HS-5 (cell line): ENCODE measurements at places on chromosomes 3 and 15.
A peak's percentile ranks its signal among the peaks of the same experiment; 100 is the strongest.

GRCh38 chr3:132435911-132436425 lies 18.7 kb downstream of the DNAJC13 start:
- no peak for DNase-seq

DNA sequence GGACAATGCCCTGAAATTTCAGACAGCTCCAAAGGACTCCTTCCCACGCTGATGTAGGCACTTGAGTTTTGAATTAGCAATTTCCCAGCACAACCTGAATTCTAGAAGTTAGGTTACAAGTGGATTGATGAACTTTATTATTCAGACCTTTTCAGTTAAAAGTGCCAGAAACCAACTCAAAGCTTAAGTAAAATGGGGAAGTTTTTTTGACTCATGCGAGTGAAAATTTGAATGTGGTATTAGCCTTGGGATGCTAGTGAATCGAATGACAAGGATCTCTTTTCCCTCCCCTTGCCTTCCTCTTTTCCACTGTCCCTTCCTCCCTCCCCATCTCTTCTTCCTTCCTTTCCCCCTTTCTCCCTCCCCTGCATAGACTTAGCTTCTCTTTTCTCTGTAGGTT lies 295.1 kb upstream of the PROK2 start:
- no peak for DNase-seq

- peak; percentile 85 for DNase-seq
These were observed 38.4 kb downstream of the GTF2E1 start for GRCh38 chr3:120780977-120781376.

GRCh38 chr15:39785139-39785538 lies 2.5 kb upstream of the FSIP1 start:
- no peak for DNase-seq

GRCh38 chr3:140391061-140391460 lies 286.8 kb upstream of the TRIM42 start:
- no peak for DNase-seq

GRCh38 chr15:65484876-65485275 lies 32.6 kb downstream of the DPP8 start:
- no peak for DNase-seq

- no peak for DNase-seq
These were observed 59.2 kb upstream of the KLF13 start for GRCh38 chr15:31267161-31268107.

DNA sequence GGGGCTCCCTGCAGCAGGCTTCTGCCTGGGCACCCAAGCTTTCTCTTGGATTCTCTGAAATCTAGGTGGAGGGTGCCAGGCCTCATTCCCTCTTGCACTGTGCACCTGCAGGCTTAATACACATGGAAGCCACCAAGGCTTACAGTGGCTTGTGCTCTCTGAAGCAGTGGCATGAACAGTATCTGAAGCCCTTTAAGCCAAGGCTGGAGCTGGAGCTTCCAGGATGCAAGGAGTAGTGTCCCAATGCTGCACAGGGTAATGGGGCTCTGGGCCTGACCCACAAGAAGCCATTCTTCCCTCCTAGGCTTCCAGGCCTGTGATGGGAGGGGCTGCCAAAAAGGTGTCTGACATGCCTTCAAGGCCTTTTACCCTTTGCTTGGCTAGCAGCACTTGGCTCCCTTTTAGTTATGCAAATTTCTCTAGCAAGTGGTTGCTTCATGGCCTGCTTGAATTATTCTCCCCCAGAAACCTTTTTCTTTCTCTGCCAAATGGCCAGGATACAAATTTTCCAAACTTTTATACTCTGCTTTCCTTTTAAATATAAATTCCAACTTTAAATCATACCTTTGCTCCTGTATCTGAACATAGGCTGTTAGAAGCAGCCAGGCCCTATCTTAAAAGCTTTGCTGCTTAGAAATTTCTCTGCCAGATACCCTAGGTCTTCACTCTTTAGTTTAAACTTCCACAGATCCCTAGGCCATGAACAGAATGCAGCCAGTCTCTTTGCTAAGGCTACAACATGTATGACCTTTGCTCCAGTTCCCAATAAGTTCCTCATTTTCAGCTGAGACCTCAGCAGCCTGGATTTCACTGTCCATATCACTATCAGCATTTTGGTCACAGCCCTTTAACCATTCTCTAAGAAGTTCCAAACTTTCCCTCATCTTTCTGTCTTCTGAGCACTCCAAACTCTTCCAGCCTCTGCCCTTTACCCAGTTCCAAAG lies 201.1 kb upstream of the LRRFIP2 start:
- DNase-seq: no peak

GRCh38 chr15:87118435-87118834 lies 1038.8 kb downstream of the AGBL1 start:
- no peak for DNase-seq

DNA sequence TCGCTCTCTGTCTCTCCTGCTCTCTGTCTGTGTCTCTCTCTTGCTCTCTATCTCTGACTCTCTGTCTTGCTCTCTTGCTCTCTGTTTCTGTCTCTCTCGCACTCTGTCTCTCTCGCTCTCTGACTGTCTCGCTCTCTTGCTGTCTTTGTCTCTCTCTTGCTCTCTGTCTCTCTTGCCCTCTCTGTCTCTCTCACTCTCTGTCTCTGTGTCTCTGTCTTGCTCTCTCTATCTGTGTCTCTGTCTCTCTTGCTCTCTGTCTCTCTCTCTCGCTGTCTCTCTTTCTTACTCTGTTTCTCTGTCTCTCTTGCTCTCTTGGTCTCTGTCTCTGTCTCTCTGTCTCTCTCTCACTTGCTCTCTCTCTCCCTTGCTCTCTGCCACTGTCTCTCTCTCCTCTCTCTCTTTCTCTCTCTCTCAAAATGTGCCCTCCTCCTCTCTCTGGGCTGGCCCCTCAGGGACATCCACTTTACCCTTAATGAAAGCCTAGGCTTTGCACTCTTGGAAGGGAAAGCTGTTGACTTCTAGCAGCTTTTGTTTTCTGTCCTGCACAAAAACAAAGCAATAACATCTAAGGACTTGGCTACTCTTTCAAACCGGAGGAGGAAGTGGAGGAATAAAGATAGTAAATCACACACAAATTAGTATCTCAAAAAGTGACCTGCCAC lies 73.9 kb upstream of the NR2E3 start:
- DNase-seq: no peak

DNA sequence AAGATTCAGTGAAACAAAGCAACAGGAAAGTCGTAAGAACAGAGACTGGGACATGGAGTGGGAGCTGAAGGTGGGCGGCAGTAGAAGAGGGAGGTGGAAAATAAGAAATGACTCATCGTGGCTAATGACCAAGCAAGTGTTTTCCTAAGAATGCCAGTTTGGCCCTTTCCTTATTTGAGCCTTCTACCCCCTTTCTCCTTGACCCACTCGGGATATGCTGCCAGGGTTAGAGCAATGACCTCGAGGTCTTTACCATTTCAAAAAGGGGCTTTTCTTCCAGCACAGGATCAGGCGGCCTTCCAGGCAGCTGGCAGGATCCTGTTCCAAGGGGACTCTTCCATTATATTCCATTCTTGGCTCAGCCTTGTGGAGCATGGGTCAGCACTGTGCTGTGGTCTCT lies 241.1 kb downstream of the RYR3 start:
- DNase-seq: no peak

DNA sequence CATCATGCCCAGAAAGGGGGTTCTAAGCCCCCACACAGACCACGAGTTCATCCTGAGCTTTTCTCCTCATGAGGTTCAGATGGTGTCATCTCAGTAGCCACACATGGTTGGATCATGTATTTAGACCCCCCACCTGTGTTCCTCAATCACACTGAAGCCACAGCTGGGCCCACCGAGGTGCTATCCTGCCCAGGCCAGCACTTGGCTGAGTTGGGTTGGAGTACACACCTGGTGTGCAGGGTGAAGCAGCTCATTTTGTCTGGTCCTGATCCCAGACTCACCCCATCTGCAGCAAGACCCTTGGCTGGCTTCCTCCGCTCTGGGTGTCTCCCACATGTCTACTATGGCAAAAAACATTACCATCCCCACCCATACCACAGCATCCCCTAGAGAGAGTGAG lies 41.9 kb downstream of the ACAA1 start:
- no peak for DNase-seq

DNA sequence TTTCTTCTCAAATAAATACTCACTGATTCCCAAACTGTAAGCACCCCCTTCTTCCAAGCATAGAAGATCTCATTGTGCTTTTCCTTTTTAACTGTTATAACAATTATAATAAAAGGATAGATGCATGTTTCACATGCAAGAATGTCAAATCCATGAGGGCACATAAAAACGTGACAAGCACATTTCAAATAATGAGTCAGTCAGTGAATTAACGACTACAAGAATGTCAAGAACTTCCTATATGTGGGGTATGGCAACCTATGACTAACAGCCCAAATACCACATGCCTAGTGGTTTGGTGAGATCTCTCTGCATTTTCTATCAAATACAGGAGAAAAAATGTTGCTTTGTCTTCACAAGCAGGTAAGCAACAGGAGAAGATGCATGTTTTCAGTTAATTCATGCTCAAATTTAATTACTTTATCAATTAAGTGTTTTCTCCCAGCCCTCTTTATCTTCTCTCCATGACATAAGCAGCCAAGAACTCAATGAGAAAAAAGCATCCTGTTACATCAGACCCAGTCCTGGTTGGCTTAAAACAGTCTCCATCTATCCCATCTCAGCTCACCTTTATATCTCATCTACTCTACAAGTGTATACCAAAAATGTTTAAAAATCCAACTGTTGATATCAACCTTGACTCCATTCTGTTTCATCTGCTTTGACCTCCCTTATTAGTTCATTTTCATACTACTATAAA lies 181.5 kb upstream of the LMCD1 start:
- peak; percentile 79 for DNase-seq

- DNase-seq: no peak
These were observed 96.4 kb upstream of the BFSP2 start for GRCh38 chr3:133303430-133303829.

GRCh38 chr3:123331006-123331405 lies 117.9 kb downstream of the ADCY5 start:
- DNase-seq: no peak

- no peak for DNase-seq
These were observed 88.9 kb downstream of the TBC1D2B start for GRCh38 chr15:77988347-77989295.

GRCh38 chr3:40645883-40646282 lies 121.1 kb downstream of the ZNF621 start:
- DNase-seq: no peak

GRCh38 chr3:100656945-100657344 lies 47.5 kb downstream of the ADGRG7 start:
- no peak for DNase-seq

DNA sequence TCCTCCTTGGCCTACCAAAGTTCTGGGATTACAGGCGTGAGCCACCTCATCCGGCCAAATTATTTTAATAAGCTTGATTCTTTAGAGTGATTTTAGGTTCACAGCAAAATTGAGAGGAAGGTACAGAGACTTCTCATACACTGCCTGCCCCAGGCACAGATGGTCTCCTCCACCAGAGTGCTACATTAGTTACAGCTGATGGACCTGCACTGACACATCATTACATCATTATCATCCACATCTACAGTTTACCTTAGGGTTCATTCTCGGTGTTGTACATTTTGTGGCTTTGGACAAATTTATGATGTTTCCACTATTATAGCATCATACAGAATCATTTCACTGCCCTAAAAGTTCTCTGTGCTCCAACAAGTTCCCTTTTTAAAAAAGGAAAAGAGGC lies 4.4 kb upstream of the VPS8 start:
- no peak for DNase-seq

GRCh38 chr3:11705049-11705448 lies 61.3 kb upstream of the VGLL4 start:
- DNase-seq: no peak

DNA sequence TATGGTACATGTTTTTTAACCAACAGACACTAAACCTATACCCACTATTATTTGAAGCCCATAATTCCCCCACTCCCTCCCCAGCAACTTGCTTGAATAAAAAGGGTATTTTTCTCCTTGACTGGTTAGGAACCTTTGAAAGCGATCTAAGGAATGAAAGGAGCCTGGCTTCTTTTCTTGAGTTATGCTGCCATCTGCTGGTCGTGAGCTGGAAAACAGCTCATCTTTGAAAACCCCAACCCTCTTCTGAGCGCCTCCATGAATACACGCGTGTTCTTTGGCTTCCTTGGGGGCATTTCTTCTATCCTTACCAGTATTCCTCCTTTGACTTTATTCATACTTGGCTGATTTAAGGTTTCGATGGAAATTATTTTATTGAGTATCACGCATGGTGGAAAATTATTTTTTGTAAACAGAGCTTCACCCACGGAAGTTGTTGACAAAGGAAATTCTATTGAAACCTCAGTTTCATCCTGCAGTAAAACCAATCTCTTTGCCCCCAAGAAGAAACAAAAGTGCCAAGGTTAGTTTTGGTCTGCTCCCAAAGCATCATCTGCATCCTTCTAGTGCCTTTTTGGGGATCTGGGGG lies 171.6 kb downstream of the SV2B start:
- DNase-seq: peak; percentile 26

GRCh38 chr3:32453346-32453745 lies 49.3 kb downstream of the CMTM6 start:
- DNase-seq: no peak

DNA sequence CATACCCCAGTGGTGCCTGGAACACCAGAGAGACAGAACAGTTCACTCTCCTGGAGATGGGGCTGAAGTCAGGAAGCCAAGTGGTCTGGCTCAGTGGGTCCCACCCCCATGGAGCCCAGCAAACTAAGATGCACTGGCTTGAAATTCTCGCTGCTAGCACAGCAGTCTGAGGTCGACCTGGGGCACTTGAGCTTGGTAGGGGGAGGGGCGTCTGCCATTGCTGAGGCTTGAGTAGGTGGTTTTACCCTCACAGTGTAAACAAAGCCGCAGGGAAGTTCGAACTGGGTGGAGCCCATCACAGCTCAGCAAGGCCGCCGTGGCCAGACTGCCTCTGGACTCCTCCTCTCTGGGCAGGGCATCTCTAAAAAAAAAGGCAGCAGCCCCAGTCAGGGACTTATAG lies 272.0 kb downstream of the KLF13 start:
- DNase-seq: no peak

DNA sequence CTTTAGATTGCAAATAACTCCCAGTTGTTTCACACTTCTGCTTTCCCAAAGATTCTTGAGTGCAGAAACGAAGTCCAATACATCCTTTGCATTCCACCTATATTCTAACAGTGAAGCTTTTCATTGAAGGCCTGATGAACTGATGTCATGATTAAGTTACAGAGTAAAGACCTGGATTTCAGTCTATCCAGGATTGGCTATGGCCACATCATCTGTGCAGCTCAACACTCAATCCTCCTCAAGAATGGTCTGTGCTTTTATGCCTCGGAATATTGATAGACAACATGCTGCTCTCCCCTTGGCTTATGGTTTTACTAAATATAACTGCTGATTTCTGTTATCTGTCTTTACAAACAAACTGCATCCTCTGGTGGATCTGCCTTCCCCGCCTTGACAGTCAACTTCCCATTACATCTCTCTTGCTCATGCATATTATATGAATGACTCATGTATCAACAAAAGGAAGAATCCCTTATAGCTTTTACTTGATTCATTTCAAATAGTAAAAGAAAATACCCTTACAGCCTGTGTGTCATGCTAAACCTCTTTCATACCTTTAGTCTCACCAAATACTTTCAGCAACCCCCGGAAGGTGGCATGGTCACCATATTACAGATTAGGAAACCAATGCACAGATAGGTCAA lies 59.5 kb downstream of the SCN11A start:
- DNase-seq: peak; percentile 83

GRCh38 chr3:185582236-185582635 lies 3.9 kb upstream of the SENP2 start:
- DNase-seq: no peak

- no peak for DNase-seq
These were observed 480.7 kb upstream of the SUCLG2 start for GRCh38 chr3:68135067-68135466.

GRCh38 chr3:140157161-140157560 lies 222.2 kb downstream of the CLSTN2 start:
- DNase-seq: no peak

GRCh38 chr15:52566889-52567288 lies 1.9 kb downstream of the ARPP19 start:
- DNase-seq: no peak

GRCh38 chr3:114973536-114973935 lies 173.6 kb downstream of the ZBTB20 start:
- no peak for DNase-seq
